ENCODE measurements at places on chromosomes 3 and 15.

DNA sequence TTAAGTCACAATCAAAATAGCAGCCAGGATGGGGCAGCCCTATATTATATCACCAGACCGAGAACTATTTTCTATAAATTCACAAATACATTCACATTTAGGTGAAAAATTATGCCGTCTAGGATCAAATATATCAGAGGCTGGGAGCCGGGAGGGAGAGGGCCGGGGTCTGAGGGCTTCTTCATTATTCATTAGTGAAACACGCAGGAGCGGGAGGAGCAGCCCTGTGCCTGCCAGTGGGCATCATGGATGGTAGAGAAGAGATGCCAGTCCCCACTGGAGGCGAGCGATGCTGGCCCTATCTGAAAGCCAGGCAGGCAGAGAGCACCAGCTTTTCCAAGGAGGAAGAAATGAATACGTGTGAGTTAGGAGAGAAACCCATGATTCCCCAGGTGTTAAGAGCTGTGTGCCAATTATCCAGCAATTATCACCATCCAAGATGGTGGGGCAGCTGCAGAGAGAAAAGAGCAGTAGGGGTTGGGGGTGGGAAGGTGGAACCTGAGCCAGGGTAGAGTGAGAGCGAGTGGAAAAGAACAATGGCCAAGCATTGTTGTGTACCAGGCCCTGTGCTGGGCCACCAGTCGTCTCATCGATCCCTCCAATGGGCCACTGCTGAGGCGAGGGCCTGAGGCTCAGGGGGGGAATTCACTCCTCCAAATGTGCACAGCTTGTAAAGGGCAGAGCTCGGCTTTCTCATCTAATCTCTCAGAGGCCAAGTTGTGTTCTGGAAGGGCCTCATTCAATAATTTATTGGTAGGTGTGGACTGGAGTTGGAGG is 261.3 kb upstream of the TLE3 start:
- DNase-seq, result no peak

- DNase-seq, result no peak
These were observed 857.0 kb downstream of the SI start for GRCh38 chr3:164221297-164221696.

GRCh38 chr15:35181538-35181937 is 96.4 kb upstream of the NANOGP8 start:
- no peak for DNase-seq

GRCh38 chr3:129001806-129002572 is 885 bp downstream of the EFCC1 start:
- DNase-seq, result no peak

DNA sequence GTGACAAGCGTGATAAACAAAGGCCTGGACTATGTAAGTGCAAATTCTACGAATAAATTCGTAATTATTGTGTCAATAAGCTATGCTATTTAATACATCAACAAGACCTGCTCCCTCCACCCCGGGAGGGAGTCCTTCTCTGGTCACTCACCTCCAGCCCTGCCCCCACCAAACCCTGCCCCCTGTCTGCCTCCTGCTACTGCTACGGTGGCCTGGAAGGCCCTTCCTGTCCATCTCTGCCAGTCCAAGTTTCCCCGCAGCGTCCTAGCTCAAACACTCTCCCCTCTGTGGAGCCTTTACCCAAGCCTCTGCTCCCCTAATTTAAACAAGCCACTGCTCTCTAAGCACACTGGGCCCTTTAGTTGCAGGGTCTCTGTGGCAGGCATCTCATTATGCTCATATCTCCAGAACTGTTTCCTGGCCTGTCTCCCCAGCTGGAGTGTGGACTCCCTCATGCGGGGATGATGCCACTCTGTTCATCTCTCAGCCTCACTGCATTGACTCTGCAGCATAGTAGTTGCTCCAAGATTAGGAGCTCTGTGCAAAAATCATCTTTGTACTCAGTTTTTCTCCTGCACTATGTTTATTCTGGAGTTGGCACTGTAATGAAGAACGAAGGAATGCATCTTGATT is 241.2 kb downstream of the NTRK3 start:
- no peak for DNase-seq

- no peak for DNase-seq
These were observed 13.0 kb downstream of the NIPA2 start for GRCh38 chr15:22851513-22851912.

DNA sequence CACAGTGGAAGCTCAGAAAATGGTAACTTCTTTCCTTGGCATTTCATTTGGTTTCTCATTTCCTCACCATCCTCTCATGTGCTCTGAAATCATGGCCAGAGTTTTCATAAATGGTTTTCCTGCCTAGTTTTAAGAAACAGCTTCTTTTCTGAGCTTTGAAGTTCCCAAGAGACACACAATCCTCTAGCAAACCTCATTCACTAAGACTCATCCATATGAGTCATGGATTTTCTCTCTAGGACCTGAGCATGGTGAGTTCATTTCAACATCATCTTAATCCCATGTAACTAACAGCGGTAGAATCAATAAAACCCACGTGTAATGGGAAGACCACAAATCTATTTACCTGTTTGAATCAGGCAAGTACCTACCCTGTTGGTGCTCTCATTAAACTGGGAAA is 274.5 kb upstream of the LRTM1 start:
- no peak for DNase-seq

- DNase-seq, result no peak
These were observed 37.9 kb downstream of the LIPC start for GRCh38 chr15:58469432-58470353.

- no peak for DNase-seq
These were observed 292.5 kb downstream of the ZPLD1 start for GRCh38 chr3:102727340-102727739.

DNA sequence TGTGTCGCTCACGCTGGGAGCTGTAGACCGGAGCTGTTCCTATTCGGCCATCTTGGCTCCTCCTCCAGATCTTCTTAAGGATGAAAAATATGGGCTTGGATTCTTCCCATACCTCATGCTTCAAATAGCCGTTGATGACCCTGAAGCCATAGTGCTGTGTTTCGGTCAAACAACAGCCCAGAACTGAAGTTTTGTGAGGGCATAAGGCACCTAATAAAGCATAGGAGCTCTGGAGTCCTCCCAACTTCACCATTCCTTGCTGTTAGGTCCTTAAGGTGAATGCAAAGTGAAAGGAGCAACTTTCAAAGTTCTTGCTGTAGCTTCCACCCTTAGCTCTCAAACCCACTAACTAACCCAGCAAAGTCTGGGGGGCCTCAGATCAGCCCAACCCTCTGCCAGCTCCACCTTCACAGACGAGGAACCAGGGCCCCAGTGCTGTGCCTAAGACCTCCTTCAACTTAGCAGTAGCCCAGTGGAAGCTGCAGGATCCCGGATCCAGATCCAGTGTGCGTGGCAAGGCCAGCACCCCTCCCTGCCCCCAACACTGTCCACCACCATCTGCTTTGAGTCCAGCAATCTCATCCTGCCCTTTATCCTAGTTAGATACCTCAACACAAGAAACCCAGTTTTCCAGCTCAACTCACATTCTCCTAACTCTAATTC is at the start of gene GRK7:
Gene GRK7, plus strand, starts transcription at position 321 of the 663 bp plus-strand sequence. CDS start 14,877 bp downstream, outside the sequence.
- no peak for DNase-seq

DNA sequence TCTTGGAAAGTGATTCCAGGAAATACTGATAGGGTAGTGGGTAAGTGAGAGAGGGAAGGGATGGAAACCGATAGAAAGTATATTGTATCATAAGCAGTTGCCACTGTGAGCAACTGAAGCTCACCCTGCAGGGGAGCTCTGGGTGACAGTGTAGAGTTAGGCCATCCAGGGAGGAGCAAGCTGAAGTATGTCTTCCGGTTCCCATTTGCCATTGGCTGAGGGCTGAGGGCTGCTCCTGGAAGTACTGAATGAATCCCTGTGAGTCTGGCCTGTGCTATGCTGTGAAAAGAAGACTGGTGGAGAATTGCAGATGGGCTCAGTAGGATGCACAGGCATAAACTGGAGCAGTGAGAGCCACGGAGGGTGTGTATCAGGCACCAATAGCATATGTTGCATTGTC is 348.3 kb downstream of the MFSD1 start:
- DNase-seq, result no peak

GRCh38 chr3:20111836-20112235 is 71.6 kb downstream of the KAT2B start:
- DNase-seq, result no peak

GRCh38 chr3:56124546-56124945 is 343.7 kb downstream of the ERC2 start:
- no peak for DNase-seq

DNA sequence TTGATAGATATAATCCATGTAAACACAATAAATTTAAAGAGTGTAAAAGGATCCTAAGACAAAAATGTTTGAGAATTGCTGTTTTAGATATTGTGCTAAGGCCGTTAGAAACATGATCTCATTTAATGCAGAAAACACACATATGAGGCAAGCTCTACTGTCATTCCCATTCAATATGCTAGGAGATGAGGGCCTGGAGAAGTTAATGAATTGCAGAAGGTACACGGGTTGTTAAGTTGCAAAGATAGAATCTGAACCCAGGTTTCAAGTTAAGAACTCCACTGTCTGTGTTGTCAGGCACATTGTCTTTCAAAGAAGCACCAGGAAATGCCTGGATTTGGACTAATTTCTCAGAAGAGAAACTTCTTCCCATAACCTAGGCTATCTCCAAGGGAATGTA is 65.1 kb upstream of the SAMMSON start:
- DNase-seq, result no peak

DNA sequence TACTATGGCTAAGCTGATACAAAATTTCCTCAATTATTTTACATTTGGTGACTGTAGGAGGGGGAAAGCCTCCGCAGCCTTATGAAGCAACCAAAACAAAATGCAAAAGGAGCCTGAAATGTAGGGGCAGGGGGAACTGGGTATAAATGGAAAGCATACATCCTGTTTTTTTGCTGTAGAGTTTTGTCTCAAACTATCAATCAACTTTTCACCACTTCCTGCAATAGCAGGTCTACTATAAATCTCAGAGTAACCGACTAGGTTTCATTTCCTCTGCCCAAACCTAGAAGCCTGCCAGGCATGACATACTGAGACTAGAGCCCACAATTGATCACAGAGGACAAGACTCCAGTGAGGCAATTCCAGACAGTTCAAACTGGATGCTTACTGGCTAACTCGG is 91.3 kb downstream of the SHQ1 start:
- peak; percentile 31 for DNase-seq

GRCh38 chr15:33113666-33114373 is 80.7 kb downstream of the FMN1 start:
- DNase-seq, result no peak

- DNase-seq, result no peak
These were observed 62.9 kb upstream of the ULK4 start for GRCh38 chr3:42024591-42025351.

DNA sequence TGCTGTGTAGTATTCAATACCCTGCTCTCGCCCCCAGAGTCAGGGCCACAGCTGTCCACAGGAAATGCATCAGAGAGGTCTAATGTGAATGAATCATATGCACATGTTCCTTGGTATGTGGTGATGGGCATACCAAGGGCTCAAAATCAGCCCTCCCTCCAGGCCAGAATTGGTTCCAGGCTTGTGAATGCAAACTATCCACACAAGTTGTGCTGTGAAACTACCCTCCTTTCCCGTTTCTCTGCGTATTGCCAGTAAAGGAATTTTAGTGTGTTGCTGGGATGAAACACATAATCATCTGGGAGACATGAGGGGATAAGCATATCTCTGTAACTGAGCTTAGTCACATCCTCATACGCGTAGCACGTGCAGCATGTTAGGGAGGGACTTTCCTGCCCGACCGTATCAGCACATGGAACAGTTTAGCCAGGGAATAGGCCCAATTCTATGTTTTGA is 9.2 kb upstream of the MME start:
- DNase-seq, result no peak

DNA sequence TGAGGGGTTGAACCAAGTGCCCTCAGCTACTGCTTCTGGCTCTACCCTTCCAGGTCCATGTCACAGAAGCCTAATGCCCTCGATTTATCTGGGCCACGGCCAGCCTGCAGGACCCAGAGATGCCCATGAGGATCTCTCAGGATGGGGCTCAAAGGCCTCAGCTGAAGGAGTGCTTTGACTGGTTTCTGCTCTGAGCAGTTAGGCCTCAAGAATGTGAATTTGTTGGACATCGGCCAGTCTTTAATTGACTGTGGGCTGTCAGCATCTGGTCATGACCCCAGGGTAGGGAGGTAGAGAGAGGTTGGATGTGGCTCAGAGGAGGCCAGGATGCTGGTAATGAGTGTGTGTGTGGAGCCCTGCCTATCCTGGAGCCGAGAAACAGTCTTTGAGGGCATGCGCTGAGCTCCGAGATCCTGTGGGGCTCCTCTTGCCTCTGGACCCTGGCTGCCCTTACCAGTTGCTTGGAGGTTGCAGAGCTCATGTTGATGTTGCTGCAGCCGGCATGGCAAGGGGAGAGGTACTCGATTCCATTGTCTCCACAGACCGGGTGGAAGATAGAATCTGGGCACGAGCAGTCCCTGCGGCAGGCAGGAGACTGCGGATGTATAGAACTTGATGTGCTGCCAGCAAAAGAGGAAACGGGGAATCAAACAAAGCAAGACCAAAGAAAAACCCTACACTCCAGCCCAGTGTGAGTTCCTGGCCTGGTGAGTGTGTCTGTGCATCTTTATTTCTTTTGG is 49.1 kb upstream of the RAB6B start:
- DNase-seq, result no peak

- DNase-seq, result no peak
These were observed 24.7 kb downstream of the IP6K1 start for GRCh38 chr3:49761661-49762060.

DNA sequence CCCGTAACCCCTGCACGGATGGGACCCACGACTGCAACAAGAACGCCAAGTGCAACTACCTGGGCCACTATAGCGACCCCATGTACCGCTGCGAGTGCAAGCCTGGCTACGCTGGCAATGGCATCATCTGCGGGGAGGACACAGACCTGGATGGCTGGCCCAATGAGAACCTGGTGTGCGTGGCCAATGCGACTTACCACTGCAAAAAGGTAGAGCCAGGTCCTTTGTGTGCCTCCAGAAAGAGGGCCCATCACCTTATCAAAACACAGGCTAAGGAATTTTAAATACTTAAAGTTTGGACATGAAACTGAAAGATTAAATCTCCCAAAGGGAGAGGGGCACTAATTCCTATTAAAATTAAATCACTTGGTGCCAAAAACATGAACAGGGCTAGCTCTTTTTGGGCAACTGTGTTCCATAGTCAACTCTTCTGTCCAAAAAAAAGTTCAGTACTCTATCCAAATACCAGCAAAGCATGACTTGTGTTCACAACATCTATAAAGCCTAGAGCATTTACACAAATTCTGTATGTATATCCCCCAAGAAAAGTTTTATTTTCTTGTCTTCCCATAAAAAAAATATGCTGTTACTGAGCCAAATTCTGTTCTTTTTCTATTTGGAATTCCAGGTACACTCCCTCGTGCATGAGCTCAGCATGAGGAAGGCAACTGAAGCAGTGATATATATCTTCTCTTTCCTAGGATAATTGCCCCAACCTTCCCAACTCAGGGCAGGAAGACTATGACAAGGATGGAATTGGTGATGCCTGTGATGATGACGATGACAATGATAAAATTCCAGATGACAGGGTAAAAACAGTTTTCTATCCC is 9.2 kb downstream of the THBS1 start:
- DNase-seq, result no peak

DNA sequence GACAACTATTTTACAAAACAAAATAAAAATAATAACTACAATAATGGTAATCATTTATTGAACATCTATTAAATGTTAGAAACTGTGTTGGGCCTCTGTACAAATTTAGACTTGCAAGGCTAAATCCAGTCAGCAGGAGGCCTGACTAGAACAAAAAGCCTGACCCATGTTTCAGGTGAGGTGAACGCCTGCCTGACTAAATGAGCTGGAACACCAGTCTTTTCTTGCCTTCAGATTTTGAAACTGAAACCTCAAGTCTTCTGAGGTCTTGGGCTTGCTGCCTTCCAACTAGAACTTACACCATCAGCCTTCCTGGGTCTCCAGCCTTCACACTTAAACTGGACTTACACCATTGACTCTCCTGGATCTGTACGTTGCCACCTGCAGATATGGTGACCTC is 706.9 kb downstream of the TBL1XR1 start:
- no peak for DNase-seq
